ENCODE measurements at places on chromosomes 16 and 17. TPM values are rescaled to one million over a fixed set of nuclear protein-coding genes. Genes with fewer than 3 reads are reported as not detected.

The MYCBPAP gene
- 1.2 TPM for total RNA-seq

GRCh38 chr16:49023050-49023449 is 258.6 kb downstream of the CBLN1 start:
- no peak for DNase-seq

GRCh38 chr17:46063241-46063640 is 64.2 kb downstream of the STH start:
- DNase-seq, result no peak

The DNAAF8 gene
- 2.2 TPM for total RNA-seq

DNA sequence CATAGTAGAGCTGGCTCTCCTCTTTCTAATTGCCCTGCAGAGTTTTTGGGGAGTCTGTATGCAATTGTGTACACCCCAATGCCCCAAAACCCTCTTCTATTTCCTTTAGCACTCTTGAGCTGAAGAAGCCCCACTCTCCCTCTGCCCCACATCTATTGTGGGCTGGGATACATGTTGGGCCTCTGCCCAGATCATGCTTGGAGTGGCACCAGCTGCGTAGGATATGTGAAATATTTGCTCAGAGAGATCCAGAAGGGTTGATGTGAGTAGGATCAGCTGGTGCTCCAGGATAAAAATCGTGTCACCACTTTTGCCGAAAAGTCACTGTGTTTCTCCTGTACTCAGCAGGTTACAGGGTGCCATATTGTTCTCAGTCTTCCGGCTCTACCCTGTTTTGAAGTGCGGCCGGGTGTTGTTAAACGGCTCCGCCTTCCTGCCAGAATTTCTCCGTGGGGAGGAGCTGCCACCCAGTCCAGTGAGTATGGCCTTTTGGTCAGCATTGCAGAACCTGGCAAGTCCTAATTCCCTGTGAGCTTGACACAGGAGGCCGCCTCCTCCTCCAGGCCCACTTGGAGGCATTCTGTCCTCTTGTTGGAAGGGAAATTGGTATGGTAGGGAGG is 664.5 kb downstream of the WWOX start:
- DNase-seq, result no peak

DNA sequence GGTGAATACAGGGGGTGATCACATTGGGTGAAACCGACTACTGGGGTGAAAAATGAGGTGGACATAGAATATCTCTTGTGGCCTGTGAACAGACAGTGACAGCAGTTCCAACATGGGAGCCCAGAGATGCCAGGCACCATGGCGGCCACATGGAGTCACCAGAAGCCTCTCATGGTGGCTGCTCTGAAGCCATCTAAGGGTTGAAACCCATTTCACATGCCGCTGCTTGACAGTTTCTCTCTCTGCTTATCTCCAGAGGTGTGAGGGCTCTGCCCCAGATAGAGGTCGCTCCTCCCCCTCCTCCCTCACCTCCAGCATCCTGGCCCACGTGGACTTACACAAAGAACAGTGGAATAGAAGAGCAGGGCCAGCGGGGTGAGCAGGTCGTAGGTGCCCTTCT is 37.9 kb upstream of the PIK3R6 start:
- DNase-seq, result no peak

DNA sequence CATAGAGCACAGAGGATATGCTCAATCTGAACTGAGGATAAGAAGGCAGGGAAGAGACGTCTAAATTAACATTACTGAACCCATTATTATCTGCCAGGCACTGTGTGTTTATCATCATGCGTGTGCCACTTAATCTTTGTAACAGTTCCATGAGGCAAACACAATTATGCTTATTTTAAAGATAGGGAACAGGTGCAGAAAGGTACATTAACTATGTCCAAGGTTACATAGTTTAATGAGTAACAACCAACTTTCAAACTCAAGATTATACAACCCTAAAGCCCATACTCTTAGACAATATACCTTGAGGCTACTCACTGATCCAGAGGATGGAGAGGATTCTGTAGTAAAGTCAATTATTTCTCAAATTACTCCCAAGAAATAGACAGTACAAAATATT is 43.2 kb downstream of the STH start:
- DNase-seq, result no peak

The BRIP1 gene
- 4.3 TPM for total RNA-seq

DNA sequence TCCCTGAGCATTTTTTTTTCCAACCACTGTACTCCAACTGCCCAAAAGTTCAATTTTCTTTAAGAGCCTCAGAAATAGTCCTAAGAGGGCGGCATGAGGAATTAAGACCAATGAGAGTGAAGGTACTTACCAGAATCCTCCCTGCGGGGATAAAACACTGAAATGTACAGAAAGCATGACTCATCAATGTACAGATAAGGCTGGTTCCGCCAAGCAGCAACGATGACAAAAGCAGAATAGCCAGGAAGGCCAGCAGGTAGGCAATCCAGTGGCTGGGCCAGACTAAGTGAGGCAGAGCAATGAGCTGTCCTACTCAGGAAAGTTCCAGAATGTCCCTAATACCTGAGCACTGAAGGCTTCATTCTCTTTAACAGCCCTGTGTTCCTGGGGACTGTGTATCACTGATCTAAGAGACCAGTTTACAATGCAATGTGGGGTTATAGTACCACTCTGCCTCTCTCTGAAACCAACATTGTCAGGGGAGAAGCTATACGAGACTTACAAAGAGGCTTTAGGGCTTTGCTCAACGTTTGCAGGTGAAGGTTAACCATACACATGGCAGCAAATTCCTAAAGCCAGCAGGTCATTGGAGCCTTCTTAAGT is 11.0 kb upstream of the GPR139 start:
- no peak for DNase-seq

The NACA2 gene
- total RNA-seq, result not detected

GRCh38 chr16:19095654-19096053 is 18.1 kb upstream of the ITPRIPL2 start:
- no peak for DNase-seq

DNA sequence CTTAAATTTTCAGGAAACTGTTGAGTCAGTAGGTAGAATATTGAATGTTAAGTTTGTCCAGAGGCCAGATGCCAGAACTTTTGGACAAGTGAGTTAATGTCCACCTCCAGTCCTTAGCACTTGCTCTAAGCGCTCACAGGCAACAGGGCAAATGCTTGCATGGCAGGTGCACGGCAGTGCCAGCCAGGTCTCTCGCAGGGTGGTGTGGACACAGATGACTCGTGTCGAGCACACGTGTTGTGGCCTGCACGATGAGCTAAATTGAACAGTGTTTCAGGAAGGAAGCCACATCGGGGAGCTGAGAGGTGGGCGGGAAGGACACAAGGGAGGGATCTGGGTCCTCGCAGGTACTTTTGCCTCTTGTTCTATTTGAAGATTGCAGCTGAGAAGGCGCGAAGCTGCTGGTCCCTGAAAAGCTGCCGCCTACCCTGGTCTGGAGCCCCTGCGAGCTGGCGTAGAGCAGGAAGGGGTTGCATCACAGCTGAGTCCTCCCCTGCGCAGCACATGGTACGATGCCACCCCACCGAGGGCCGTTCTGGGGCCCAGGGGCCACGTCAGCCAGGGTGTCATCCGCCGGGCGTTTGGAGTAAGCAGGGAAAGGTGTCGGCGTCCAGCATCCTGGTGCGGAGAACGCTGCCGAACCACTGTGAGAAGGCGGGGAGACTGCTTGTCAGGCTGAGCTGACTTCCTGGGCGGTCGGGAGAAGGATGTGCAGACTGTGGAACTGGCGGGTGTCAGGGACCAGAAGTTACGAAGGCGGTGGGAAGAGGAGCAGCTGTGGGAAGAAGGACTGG is 6.3 kb downstream of the RAB40C start:
- no peak for DNase-seq

GRCh38 chr17:279331-279730 is 73.3 kb downstream of the RPH3AL start:
- DNase-seq, result no peak

DNA sequence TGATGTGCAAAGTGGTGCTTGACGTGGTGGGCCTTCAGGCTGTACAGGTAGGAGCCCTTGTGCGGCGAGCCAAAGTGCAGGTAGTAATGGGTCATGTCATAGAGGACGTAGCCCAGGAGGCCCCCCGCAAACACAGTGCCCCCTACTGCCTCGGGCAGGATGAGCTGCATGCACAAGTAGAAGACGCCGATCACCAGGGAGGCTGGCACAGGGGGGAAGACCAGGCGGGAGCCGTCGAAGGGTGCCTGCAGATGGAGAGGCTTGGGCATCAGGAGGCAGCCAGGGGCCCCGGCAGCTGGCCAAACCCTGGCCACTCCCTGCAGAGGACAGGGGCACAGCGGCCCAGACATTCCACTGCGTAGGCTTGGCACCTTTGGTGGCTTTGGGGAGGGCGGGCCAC is 15.7 kb upstream of the MLKL start:
- no peak for DNase-seq

The CDH1 gene
- total RNA-seq, result not detected

The CACNA1G gene
- 0.41 TPM for total RNA-seq

DNA sequence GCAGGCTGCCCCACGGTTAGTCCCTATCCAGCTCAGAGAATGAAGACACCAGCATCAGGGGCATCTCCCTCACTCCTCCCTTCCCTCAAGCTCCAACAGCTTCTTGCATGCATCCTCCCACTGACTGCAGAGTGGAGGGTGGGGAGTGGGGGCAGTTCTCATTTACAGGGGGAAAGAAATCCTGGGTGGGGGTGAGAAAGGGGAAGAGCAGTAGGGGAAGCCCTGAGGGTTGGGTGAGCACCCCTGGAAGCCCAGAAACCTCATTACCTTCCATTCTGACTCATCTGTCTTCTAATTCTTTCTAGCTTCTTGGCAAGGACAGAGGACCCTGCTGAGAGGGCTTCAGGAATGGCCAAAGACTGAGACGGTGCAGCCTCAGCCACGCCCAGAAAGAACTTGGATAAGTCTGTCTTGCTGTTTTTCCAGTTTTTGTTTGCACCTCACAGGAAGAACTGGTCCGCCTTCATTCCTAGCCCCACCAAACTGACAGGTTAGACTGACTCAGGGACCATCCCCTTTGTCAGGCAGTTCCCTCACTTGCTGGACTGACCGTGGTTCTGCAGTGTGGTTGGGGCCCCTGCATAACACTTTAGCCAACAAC is 52.5 kb upstream of the WSB1 start:
- DNase-seq, result no peak

The CCDC200 gene
- not detected for total RNA-seq

DNA sequence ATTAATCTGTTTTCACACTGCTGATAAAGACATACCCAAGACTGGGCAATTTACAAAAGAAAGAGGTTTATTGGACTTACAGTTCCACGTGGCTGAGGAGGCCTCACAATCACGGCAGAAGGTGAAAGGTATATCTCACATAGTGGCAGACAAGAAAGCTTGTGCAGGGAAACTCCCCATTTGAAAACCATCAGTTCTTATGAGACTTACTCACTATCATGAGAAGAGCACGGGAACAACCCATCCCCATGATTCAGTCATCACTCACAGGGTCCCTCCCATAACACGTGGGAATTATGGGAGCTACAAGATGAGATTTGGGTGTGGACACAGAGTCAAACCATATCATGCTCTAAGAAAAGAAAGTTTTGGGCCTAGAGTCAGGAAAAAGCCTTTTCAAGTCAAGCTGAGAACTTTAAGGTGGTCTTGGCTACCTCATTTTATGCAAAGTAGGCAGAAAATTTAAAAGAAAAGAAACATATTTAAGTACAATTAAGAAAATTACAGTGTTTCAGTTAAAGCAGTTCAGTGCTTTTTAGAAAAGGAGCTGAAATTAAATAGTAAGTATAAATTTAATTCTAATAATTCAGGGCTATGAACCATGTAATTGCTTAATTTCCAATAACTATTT is 24.9 kb upstream of the CRYM start:
- DNase-seq, result no peak

The NKD1 gene
- 8.0 TPM for total RNA-seq

DNA sequence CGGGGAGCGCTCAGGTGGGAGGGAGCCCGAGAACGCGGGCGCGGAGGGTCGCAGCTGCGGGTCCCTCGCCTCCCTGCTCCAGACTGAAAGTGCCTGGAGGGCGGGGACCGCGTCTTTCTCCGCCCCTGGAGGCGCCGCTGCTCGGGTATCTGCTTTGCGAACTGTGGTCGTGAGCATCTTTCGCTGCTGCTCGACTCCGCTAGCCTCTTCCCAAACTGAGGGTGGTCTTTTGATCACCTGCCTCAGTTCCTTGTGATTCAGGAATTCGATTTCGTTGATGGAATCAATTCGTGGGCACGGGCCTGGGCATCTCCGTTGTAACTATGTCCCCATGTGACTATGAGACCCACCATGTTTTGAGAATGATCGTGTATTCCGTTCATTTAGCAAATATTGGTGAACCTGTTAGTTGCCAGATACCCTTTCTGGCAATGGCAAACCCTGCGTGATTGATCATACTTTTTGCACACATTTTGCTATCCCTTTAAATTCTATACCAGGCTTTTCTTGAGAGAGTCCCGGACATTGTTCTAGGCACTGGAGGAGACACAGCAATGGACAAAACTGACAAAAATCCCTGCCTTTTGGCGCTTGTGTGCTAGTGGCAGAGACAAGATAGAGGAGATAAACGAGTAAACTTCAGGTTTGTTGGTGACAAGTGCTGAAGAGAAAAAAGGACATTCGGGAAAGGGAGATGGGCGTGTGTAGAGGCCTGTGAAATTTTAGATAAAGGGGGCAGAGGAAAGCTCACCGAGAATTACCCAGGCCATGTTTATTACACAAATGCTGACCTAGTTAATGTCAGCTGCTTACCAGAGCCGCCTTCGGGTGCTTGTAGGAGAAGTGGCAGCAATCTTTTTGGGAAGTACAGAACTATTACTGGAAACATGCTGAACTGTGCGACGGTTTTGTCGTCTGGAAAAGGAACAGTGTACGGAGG is 948 bp downstream of the UTP18 start:
- DNase-seq, result no peak

The CIBAR2 gene
- total RNA-seq, result not detected

- DNase-seq, result peak; percentile 68
Measured at GRCh38 chr17:73430848-73431247, 119.0 kb upstream of the CDC42EP4 start.

GRCh38 chr16:29192329-29193247 is 207.7 kb downstream of the LAT start:
- DNase-seq, result peak; percentile 76

The SRL gene
- total RNA-seq, result not detected

The CCL22 gene
- total RNA-seq, result not detected

The TMEM238L gene
- total RNA-seq, result not detected

The USP7 gene
- 81.1 TPM for total RNA-seq

- no peak for DNase-seq
Measured at GRCh38 chr16:52491216-52491615, 55.7 kb downstream of the TOX3 start.

DNA sequence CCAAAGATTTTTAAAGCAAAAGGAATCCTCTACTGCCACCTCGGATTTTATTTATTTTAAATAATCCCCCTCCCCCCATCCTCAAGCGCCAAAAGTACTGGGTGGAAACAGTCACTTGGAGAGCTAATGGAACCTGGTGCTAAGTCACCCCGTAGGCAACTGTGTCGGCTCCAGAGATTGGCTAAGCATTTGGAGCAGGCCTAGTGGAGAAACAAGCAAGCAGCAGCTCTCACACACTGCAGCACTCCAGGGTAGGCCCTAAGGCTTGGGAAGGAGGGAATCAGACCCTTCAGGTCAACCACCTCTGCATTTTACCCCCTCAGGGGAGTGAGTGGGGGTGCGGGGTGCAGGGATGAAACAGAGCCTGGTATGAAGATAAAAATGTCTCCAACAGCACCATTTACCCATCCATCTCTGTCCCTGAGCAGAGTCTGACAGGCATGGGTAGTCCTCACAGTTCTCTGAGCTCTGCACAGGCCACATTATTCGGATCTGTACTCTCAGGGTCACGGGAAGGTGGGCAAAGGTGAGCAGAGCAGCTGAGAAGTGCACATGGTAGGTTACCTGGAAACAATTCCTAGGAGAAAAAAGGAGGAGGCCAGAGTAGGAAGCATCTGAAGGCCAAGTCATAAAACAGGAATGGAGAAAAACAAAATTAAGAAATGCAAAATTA is 27.2 kb upstream of the STAC2 start:
- no peak for DNase-seq

All from chondrocyte (in vitro differentiated cells).